ENCODE measurements at places on chromosomes 2 and 18. TPM values are rescaled to one million over a fixed set of nuclear protein-coding genes. Genes with fewer than 3 reads are reported as not detected.

GRCh38 chr2:154470376-154470775, 228.1 kb upstream of the KCNJ3 start:
- no peaks in the 10 kb centered on the region for H3K4me1 ChIP-seq
- peaks cover 3% of the 10 kb centered on the region for H3K27me3 ChIP-seq
- H3K4me3 ChIP-seq = no peak overlapping the region
- H3K27ac ChIP-seq = no peak overlapping the region
- H3K36me3 ChIP-seq = no peaks in the 10 kb centered on the region

- no peak for DNase-seq
- no peaks in the 10 kb centered on the region for H3K36me3 ChIP-seq
- H3K27ac ChIP-seq = no peak overlapping the region
These were observed 5.6 kb downstream of the IFIH1 start for GRCh38 chr2:162312853-162313252.

Gene NCK2
- total RNA-seq = 82.4 TPM

Gene SERPINB2
- total RNA-seq = not detected

- no peak overlapping the region for H3K27ac ChIP-seq
- no peak for DNase-seq
- H3K4me1 ChIP-seq = peaks cover 5% of the 10 kb centered on the region
- peak overlapping the region; percentile 9 for H3K4me3 ChIP-seq
- peaks cover 8% of the 10 kb centered on the region for H3K27me3 ChIP-seq
- peaks cover 42% of the 10 kb centered on the region for H3K36me3 ChIP-seq
These were observed 37.4 kb downstream of the ANKMY1 start for GRCh38 chr2:240520130-240520973.

GRCh38 chr2:3387011-3387410, 7.5 kb downstream of the TRAPPC12 start:
- DNase-seq = no peak
- no peak overlapping the region for H3K4me3 ChIP-seq
- H3K4me1 ChIP-seq = peaks cover 6% of the 10 kb centered on the region

Gene ABCB11
- total RNA-seq = not detected

Gene RRM2
- 21.2 TPM for total RNA-seq

DNA sequence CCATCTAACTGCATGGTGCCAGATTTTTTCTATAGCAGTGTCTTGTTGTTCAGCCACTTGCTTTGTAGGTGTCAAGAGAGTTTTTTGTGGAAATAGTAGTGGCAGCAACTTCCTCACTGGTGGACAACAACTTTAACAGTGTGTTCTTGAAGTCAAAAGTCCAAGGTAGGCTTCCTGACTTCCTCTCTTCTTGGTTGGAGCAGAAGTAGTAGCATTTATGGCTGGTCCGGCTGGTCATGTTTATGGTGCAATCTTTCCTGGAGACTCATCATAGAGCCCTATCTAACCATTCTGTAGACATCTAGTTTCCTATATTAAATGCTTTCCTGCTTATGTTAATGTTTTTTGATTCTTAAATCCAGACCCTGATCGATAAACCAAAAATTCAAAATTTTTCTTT, 11.7 kb downstream of the GPR75 start:
- H3K4me3 ChIP-seq = no peak overlapping the region
- H3K36me3 ChIP-seq = no peaks in the 10 kb centered on the region
- no peak overlapping the region for H3K27ac ChIP-seq
- peaks cover under 1% of the 10 kb centered on the region for H3K27me3 ChIP-seq
- no peaks in the 10 kb centered on the region for H3K4me1 ChIP-seq
